ENCODE measurements at places on chromosomes 7 and 10. TPM values are rescaled to one million over a fixed set of nuclear protein-coding genes. Genes with fewer than 3 reads are reported as not detected.
A peak's percentile ranks its signal among the peaks of the same experiment; 100 is the strongest.

- DNase-seq: no peak
- H3K4me3 ChIP-seq: no peak overlapping the region
- no peak overlapping the region for H3K27ac ChIP-seq
- H3K36me3 ChIP-seq: no peaks in the 10 kb centered on the region
- no peaks in the 10 kb centered on the region for H3K4me1 ChIP-seq
Observed at GRCh38 chr7:102270178-102270887, 16.3 kb upstream of the SH2B2 start.

GRCh38 chr7:3103614-3104398 lies 60.1 kb upstream of the CARD11 start:
- DNase-seq: no peak
- H3K27me3 ChIP-seq: no peaks in the 10 kb centered on the region
- peaks cover 22% of the 10 kb centered on the region for H3K4me1 ChIP-seq
- H3K27ac ChIP-seq: no peak overlapping the region
- no peaks in the 10 kb centered on the region for H3K36me3 ChIP-seq
- H3K4me3 ChIP-seq: no peak overlapping the region

- H3K4me3 ChIP-seq: no peak overlapping the region
- H3K36me3 ChIP-seq: no peaks in the 10 kb centered on the region
- no peak for DNase-seq
- H3K27me3 ChIP-seq: no peaks in the 10 kb centered on the region
- 0 out of 2 replicates have a peak, but pooled peaks cover 2% of the 10 kb centered on the region for H3K4me1 ChIP-seq
- H3K27ac ChIP-seq: no peak overlapping the region
Observed at GRCh38 chr7:150357270-150357669, 11.4 kb upstream of the REPIN1 start.

- H3K27ac ChIP-seq: no peak overlapping the region
- no peaks in the 10 kb centered on the region for H3K4me1 ChIP-seq
- H3K36me3 ChIP-seq: no peaks in the 10 kb centered on the region
- peaks cover 11% of the 10 kb centered on the region for H3K27me3 ChIP-seq
- H3K4me3 ChIP-seq: no peak overlapping the region
Observed at GRCh38 chr7:24356718-24357386, 72.9 kb downstream of the NPY start.

CWF19L1 gene
- 31.4 TPM for total RNA-seq

DNA sequence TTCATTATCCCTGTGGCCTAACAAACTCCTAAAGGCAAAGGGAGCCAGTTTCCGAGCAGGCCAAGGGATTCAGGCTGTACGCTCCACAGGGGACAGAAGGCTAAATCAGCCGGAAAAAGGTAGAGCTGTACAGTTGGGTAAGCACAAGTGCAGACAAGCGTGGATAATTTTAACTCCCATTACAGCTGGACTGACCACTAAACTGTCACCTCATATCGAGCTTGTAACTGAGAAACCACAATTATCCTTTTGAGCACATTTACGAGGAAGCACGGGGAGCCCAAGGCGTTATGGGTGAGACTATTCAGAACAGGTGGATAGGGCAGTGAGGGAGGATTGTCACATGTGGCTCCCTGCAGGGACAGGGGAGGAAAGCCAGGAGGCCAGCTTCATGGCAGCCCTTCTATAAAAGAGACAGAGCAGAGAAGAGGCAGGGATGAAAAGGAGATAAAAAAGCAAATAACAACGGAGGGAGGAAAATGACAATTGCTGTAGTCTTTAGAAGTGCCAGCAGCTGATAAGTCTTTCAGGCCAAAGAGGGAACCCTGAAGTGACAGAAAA lies 288.0 kb downstream of the FGFR2 start:
- no peaks in the 10 kb centered on the region for H3K4me1 ChIP-seq
- no peak for DNase-seq
- H3K27me3 ChIP-seq: peaks cover 11% of the 10 kb centered on the region
- no peak overlapping the region for H3K4me3 ChIP-seq
- no peak overlapping the region for H3K27ac ChIP-seq

GRCh38 chr10:92430103-92430502 lies 139.1 kb downstream of the MARCHF5 start:
- no peak for DNase-seq
- H3K4me3 ChIP-seq: no peak overlapping the region
- no peaks in the 10 kb centered on the region for H3K4me1 ChIP-seq
- H3K27ac ChIP-seq: no peak overlapping the region

SEMA3E gene
- total RNA-seq: 5.9 TPM

- H3K36me3 ChIP-seq: no peaks in the 10 kb centered on the region
- peaks cover 3% of the 10 kb centered on the region for H3K27me3 ChIP-seq
- no peaks in the 10 kb centered on the region for H3K4me1 ChIP-seq
Observed at GRCh38 chr10:123743441-123744223, 77.5 kb downstream of the GPR26 start.

- no peak for DNase-seq
- H3K27me3 ChIP-seq: no peaks in the 10 kb centered on the region
- H3K4me3 ChIP-seq: no peak overlapping the region
- H3K36me3 ChIP-seq: no peaks in the 10 kb centered on the region
- H3K27ac ChIP-seq: no peak overlapping the region
- H3K4me1 ChIP-seq: peaks cover 4% of the 10 kb centered on the region
Observed at GRCh38 chr10:271201-271600, 135.9 kb downstream of the ZMYND11 start.

GRCh38 chr7:91949221-91950009 lies 8.8 kb downstream of the AKAP9 start:
- DNase-seq: peak; percentile 56
- no peaks in the 10 kb centered on the region for H3K27me3 ChIP-seq
- H3K4me1 ChIP-seq: peaks cover 18% of the 10 kb centered on the region
- H3K27ac ChIP-seq: peak overlapping the region; percentile 63
- H3K4me3 ChIP-seq: no peak overlapping the region

DNA sequence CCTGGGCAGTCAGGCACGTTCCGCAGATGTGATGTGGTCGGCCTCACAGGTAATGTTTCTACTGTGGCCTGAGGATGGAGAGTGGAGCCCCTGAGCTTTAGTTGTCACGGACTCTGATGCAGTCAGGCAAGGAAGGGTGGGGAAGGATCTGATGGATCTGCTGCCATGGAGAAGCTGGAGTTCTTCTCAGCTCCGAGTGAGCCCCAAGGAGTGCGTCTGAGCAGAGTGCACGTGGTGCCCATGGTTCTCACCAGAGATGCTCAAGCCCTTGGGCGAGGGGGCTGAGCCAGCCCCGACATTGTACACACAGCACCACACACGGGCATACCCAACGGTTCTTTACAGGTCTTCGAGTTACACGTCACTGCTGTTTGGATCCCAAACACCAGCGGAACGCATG lies 192.5 kb downstream of the EBF3 start:
- H3K36me3 ChIP-seq: no peaks in the 10 kb centered on the region
- no peaks in the 10 kb centered on the region for H3K4me1 ChIP-seq
- H3K27me3 ChIP-seq: no peaks in the 10 kb centered on the region

DNA sequence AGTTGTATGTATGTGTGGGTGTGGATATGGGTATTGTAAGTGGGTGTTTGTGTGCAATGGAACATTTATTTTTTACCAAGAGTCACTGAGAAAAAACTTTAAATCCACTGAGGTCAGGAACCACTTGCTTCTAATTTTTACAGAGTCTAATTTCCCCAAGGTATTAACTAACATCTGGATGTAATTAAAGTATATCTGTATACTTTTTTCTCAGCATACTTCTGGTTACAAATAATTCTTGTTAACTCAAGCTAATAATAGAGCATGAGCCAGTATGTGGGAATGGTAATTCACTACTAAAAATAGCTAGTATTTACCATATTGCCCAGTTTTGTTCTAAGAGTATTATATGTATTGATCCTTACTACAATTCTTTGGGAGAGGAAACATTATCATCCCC lies 24.6 kb upstream of the STEAP4 start:
- H3K36me3 ChIP-seq: no peaks in the 10 kb centered on the region
- no peaks in the 10 kb centered on the region for H3K4me1 ChIP-seq
- DNase-seq: no peak
- H3K4me3 ChIP-seq: no peak overlapping the region
- no peak overlapping the region for H3K27ac ChIP-seq
- no peaks in the 10 kb centered on the region for H3K27me3 ChIP-seq
